ENCODE measurements at places on chromosomes 11 and 22.

GRCh38 chr11:70668204-70669202, 270.2 kb downstream of the CTTN start:
- no peak for DNase-seq

- DNase-seq, result no peak
Measured at GRCh38 chr22:26576026-26576680, 13.8 kb downstream of the TPST2 start.

DNA sequence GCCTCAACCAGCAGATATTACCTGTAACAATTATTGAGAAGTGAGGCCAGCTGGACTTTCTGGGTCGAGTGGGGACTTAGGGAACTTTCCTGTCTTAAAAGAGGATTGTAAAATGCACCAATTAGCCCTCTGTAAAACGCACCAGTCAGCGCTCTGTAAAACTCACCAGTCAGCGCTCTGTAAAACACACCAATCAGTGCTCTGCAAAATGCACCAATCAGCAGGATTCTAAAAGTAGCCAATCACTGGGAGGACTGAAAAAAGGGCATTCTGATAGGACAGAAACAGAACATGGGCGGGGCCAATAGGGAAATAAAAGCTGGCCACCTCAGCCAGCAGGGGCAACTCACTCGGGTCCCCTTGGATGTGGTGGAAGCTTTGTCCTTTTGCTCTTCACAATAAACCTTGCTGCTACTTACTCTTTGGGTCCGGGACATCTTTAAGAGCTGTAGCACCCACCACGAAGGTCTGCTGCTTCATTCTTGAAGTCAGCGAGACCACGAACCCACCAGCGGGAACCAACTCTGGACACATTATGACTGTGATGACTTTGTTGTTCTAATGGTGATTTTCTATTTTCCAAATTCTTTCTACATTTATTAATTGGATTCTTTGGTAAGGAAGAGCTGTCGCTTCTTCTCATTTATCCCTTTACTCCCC, 40.2 kb upstream of the FGF3 start:
- DNase-seq, result no peak

GRCh38 chr22:26464312-26464711, 19.3 kb downstream of the HPS4 start:
- DNase-seq, result no peak

- DNase-seq, result no peak
Measured at GRCh38 chr11:99188221-99188620, 167.5 kb downstream of the CNTN5 start.

GRCh38 chr11:131537748-131538147, 167.3 kb downstream of the NTM start:
- DNase-seq, result no peak

DNA sequence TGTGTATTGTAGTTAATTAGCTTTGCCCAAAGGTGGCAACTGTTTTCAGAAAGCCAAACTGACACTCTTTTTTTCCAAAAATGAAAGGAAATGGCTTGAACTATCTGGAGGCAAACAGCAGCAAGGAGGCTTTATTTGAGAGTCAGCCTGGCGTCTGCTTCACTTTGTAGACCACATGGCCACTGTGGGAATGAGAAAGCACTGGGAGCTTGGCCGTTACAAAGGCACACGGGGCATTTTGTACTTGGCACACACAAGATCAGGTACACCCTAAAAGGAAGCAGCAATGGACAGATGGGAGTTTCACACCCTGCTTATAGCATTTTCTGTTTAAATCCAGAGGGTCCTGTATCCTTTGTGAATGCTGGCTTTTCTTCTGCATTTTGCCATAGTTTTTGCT, 126.3 kb downstream of the MPPED2 start:
- DNase-seq, result no peak

DNA sequence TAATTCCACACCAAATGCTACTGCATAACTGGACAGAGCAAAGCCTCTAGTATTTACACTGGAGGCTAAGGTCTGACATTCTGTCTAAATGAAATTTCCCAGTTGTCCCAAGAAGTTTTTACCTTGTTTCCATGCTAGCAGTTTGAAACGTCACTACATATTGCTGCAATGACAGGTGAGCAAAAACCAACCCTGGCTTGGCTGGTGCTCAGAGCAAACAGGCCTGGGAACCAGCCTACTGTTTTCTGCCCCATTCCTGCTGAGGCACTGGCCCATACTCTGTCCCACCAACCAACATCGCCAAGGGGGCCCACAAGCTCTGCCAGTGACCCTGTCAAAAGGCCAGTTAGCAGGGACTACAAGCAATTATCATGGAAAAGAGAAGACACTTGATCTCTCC, 131.1 kb downstream of the MPPED2 start:
- no peak for DNase-seq

DNA sequence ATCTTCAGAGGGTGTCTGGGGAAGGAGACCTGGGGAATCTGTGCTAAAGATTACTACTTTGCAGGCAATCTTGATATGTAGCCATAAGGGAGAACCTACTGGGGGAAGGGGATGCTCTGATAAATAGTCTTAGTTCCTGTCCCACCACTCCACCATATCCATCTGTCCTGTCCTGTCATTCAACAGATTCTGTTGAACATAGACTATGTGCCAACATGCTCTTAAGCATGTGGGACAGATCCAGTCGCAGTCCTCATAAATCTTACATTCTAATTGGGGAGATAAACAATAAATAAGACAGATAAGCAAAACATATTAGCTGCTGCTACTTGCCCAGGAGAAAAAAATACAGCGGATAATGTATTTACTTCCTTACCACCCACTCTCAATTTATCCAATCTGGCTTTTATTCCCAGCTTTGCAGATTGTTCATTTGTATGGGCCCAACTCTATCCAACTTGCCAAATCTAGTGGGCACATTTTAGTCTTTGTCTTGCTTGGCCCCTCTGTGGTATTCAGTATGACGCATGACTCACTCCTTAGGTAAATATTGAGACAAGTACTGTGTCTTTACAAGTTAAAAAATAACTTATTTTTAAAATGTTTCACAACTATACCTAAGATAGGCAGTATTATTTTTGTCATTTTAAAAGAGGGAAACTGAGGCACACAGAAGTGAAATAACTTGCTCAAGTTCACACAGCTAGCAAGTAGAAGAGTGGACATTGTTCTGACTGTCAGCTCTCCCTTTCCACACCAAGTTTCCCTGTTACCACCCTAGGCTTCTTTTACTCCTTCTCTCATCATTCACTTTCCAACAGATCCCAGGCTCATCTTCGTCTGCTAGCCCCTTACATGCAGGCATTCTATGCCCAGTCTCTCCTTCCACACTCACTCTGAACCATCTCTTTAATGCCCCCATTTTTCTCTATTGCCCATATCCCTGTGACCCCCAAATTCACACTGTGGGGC, 133.6 kb upstream of the SESN3 start:
- no peak for DNase-seq

- DNase-seq, result no peak
Measured at GRCh38 chr11:117428856-117429229, 101.2 kb downstream of the CEP164 start.

DNA sequence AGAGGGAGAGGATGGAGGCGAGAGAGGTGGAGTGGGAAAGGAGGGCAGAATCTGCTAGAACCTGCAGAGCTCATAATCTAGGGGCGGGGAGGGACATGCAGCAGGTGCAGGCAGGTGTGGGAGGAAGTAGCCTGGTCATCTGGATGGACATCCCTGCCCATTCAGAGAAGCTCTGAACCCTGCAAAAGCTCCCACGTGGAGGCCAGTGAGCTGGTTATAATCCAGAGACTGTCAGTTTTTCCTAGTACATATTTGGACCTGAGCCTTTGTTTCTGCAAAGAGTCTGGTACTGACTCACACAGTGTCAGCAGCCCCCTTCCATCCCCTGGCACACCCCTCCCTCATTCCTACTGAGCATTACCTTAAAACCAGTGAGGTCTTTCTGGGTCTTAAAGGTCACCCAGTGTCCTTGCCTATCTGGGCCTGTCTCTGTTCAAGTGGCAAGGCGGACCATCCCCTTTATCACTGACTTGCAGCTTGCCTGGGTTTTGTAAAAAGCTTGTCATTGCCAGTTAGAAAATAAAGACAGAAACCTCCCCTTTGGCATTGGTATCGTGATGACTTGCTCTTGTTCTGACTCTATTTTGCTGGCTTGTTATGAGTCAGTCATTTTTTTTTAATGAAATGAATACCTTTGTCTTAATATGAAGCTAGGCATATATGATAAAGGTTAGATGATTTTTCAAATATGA, 26.1 kb downstream of the PTPRJ start:
- no peak for DNase-seq

- DNase-seq, result no peak
Measured at GRCh38 chr22:19824926-19825339, 29.7 kb downstream of the GNB1L start.

GRCh38 chr22:30182815-30183214, 63.7 kb downstream of the LIF start:
- DNase-seq, result no peak

GRCh38 chr22:30864441-30865420, 103.8 kb downstream of the MORC2 start:
- DNase-seq, result no peak

DNA sequence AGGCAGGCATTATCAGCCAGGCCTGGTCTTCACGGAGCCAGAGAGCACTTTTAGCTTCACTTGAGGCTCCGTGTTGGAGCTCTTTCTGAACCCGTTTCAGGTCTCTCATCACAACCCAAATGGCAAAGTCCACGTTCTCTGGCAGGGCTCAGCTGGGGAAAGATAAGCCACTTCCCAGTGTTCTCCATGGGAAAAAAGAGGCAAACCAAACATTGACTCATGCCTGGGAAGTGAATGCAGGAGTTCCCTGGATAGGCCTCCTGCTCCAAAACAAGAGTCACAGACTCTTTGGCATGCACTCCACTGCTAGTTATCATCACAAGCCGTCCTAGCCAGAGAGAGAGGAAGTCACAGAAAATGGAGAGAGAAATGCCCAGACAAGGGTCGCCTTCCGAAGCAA, 11.6 kb downstream of the OPCML start:
- no peak for DNase-seq

DNA sequence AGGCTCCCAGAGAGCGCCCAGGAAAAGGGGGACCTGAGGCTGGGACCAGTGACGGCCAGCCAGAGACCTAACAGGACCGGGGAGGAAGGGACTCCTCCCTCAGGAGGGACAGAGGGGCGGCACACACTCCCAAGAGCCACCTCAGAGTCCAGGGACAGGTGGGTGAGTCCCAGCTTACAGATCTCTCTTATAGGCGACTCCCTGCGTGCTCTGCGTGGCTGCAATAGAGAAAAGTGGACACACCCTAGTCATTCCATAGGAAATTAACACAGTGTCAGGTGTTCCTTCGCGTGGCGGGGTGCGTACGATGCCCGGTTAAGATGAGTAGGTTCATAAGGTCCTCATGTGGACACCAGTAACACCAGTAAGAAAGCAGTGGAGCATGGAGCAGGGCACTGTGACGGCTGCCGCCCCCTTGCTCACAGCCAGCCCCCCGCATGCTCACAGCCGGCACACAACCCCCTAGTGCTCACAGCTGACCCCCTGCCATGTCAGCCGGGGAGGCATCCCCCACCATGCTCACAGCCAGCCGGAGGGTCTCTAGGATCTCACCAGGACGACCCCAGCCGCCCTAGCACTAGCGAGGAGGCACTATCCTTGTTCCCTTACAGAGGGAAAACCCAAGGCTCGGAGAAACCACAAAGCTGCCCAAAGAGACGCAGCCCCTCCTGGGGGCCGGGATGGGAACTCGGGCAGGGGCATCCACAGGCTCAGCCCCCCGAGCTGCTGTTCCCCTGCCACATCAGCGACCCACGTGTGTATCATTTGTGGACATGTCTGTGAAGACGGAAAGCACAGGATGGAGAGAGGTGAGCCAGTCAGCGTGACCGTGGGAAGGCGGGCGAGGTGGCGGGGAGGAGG, 426.8 kb downstream of the TBC1D22A start:
- DNase-seq, result no peak

DNA sequence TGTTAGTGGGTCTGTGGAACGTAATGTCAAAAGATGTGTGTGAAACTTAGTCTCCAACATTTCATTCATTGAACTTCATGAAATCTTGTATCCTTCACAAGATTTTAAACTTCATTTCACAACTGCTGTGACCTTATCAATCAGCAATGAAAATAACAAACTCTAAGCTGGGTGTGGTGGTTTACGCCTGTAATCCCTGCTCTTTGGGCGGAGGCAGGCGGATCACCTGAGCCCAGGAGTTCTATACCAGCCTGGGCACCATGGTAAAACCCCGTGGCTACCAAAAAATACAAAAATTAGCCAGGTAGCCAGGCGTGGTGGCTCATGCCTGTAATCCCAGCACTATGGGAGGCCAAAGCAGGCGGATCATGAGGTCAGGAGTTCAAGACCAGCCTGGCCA, 5.1 kb downstream of the CHKA start:
- DNase-seq, result no peak

- DNase-seq, result peak; percentile 9
Measured at GRCh38 chr22:44154436-44154942, 26.2 kb upstream of the PARVG start.

- no peak for DNase-seq
Measured at GRCh38 chr11:126868741-126869140, 131.8 kb downstream of the KIRREL3 start.

DNA sequence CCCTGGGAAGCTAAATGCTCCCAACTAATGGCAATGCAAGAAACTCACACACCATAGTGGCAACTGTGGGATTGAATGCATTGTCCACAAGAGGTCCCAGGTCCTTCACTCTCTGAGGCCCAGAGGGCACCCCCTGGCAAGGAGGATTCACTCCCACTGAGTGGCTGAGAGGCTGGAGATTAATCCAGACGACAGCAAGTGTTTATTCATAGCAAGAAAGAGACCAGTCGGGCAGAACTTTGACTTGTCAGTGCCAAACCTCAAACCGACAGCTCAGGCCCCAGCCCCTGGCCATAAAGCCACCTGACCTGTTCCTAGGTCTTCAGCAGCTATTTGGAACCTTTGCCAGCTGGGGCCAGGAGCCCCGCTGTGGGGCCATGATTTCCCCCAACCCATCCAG, 54.5 kb upstream of the MPEG1 start:
- DNase-seq, result no peak

GRCh38 chr11:38510041-38510440, 1912.0 kb upstream of the RAG2 start:
- DNase-seq, result no peak

DNA sequence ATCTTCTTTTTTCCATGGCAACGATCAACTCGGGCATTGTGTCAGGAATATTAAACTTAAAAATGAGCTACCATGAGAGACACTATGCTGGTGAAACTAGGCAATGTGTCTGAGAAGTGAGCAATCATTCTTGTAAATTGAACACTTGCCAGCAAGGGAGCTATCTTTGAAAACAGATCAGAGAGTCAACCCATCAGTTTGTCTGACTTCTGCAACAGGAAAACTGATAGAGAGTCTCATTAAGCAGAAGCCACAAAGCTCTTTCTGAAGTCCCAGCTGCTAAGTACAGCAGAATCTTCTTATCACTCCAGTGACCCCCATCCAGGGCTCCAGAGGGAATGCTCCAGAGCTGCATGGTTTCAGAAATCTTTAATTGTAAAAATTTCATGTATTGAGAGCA, 114.7 kb downstream of the MSANTD4 start:
- DNase-seq, result no peak

DNA sequence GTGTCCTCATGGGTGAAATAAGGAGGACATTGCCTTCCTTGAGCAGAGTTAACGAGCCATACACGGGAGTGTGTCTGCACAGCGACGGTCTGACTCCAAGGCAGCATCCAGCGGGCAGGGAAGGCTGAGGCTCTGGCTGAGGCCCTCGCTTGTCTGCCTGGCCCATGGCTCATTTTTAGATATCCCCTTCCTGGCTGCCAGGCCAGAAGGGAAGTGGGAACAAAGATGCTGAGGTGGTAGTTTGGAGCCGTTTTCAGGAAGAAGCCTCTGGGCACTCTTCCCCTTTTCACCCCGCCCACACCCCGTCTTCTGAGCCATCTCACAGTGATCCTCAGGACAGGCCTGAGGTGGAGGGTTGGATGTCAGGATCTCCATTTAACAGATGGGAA, 3.0 kb upstream of the SLCO2B1 start:
- DNase-seq, result peak; percentile 37

GRCh38 chr11:119445850-119446249, 22.9 kb upstream of the THY1 start:
- no peak for DNase-seq

Measured in CD4-positive, alpha-beta T cell treated with Interferon gamma for 1 hour (primary cell).